Mesangial cell (primary cell): ENCODE measurements at places on chromosomes 6 and 20. TPM values are rescaled to one million over a fixed set of nuclear protein-coding genes. Genes with fewer than 3 reads are reported as not detected.

The CDH4 gene
- 12.4 and 13.7 TPM in 2 replicates for total RNA-seq

The SPATS1 gene
- not detected in 2 replicates for total RNA-seq

The ACSS1 gene
- total RNA-seq = 4.1 and 8.7 TPM in 2 replicates

The OR2B6 gene
- total RNA-seq = not detected in 2 replicates

The ATAT1 gene
- 5.1 and 9.0 TPM in 2 replicates for total RNA-seq

The VIP gene
- not detected in 2 replicates for total RNA-seq

The TNF gene
- 1.3 and 5.7 TPM in 2 replicates for total RNA-seq

The TDRD6 gene
- not detected in 2 replicates for total RNA-seq

The CCR6 gene
- total RNA-seq = not detected in 2 replicates

The KCNK16 gene
- total RNA-seq = not detected in 2 replicates

The DDO gene
- 0.16 and 0.25 TPM in 2 replicates for total RNA-seq
